Vein endothelial cell (primary cell): ENCODE measurements at places on chromosomes 2 and 18. TPM values are rescaled to one million over a fixed set of nuclear protein-coding genes. Genes with fewer than 3 reads are reported as not detected.

PIEZO2 gene
- 103 and 134 TPM in 2 replicates for total RNA-seq

GPR35 gene
- total RNA-seq, result 0.19 and 0.33 TPM in 2 replicates

NT5DC4 gene
- total RNA-seq, result not detected in 2 replicates

ZNF804A gene
- total RNA-seq, result 0.33 and 0.38 TPM in 2 replicates

HOXD13 gene
- total RNA-seq, result not detected in 2 replicates

HOXD1 gene
- total RNA-seq, result 16.6 and 26.8 TPM in 2 replicates

IKZF2 gene
- 2.6 and 2.9 TPM in 2 replicates for total RNA-seq

CPO gene
- 0.19 TPM in 1 of 2 replicates, not detected in the other for total RNA-seq

MYO5B gene
- 0.65 and 0.96 TPM in 2 replicates for total RNA-seq

FN1 gene
- total RNA-seq, result 1,141 and 2,305 TPM in 2 replicates

GPR39 gene
- total RNA-seq, result under 0.01 and 0.10 TPM in 2 replicates

ZAP70 gene
- not detected in 2 replicates for total RNA-seq

PLGLB2 gene
- 1.5 and 2.0 TPM in 2 replicates for total RNA-seq

EMILIN1 gene
- total RNA-seq, result 1.4 and 2.9 TPM in 2 replicates

MARCHF4 gene
- total RNA-seq, result 4.9 and 5.3 TPM in 2 replicates

CROCC2 gene
- total RNA-seq, result not detected in 2 replicates

GPR45 gene
- not detected in 2 replicates for total RNA-seq

VSNL1 gene
- total RNA-seq, result not detected in 2 replicates

GCG gene
- not detected in 2 replicates for total RNA-seq

AFF3 gene
- under 0.01 and 0.10 TPM in 2 replicates for total RNA-seq

ITGB1BP1 gene
- 28.4 and 39.4 TPM in 2 replicates for total RNA-seq

LDLRAD4 gene
- 7.0 and 10.1 TPM in 2 replicates for total RNA-seq
